Psoas muscle (tissue), 8 donors: ENCODE measurements at places on chromosomes 3 and 15. TPM values are rescaled to one million over a fixed set of nuclear protein-coding genes. Genes with fewer than 3 reads are reported as not detected.

EOMES gene
- total RNA-seq, result 0.07 TPM

LRRC2 gene
- 95.5 TPM for total RNA-seq

DNAJA4 gene
- 128 TPM for total RNA-seq

UROC1 gene
- 0.13 TPM for total RNA-seq

DZIP1L gene
- 1.0 TPM for total RNA-seq

DNA sequence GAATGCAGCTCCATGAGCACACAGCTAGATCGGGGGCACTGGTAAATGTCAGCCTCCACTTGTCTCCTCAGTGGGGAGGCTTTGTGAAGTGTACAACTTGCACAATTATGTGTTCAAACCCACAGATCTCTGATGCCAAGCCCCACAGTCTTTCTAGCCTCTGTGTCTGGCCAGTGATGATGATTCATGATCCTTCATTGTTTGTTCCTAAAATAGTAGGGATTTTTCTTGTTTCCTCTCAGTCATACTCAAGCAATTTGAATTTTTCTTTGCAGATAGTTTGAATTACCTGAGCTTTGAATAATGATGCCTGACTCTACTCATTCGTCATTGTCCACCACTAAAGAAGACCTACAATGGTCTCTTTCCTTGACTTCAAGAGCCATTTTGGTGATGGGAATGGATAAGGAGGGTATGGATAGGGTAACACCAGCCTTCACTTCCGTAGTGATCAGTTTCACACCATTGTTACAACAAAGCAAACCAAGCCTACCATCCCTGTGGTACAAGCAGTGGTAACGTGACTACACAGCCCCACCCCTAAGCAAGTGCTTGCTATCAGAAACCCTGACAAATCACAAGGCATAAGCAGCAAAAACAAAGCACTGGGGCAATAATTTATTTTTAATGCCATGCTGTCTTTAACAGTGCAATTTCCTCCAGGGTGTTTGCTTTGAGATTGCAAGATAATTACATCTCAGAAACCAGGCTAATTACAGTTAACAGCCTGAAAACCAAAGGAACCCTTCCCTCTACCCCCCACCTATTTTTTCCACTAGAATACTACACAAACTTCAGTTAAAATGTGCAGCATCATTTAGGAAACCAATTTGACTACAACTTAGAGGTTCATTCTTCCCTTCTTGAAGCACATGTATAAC is 114.1 kb upstream of the PPP2R3A start:
- DNase-seq, result no peak
- H3K27ac ChIP-seq, result no peak overlapping the region
- no peaks in the 10 kb centered on the region for H3K4me1 ChIP-seq

DNA sequence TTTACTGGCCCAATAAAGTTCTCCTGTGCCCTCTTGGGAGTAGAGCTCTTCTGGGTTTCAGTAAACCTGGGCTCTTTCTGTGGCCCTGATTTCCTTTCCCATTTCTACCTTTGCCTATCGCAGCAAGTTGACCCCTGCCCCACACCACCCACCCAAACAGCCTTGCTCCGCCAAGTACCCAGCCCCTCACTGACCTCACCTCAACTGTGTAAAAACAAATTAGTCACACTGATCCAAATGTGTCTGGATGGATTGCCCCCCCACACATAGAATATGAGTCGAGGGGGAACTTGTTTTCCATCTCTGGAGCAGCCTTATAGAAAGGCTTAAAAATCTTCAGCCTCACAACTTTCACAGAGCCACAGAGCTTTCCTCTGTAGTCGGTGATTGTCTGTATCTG is 28.6 kb upstream of the VEPH1 start:
- H3K36me3 ChIP-seq, result no peaks in the 10 kb centered on the region
- H3K27ac ChIP-seq, result no peak overlapping the region
- no peaks in the 10 kb centered on the region for H3K4me1 ChIP-seq
- no peaks in the 10 kb centered on the region for H3K27me3 ChIP-seq
- no peak for DNase-seq
- H3K4me3 ChIP-seq, result no peak overlapping the region

DNA sequence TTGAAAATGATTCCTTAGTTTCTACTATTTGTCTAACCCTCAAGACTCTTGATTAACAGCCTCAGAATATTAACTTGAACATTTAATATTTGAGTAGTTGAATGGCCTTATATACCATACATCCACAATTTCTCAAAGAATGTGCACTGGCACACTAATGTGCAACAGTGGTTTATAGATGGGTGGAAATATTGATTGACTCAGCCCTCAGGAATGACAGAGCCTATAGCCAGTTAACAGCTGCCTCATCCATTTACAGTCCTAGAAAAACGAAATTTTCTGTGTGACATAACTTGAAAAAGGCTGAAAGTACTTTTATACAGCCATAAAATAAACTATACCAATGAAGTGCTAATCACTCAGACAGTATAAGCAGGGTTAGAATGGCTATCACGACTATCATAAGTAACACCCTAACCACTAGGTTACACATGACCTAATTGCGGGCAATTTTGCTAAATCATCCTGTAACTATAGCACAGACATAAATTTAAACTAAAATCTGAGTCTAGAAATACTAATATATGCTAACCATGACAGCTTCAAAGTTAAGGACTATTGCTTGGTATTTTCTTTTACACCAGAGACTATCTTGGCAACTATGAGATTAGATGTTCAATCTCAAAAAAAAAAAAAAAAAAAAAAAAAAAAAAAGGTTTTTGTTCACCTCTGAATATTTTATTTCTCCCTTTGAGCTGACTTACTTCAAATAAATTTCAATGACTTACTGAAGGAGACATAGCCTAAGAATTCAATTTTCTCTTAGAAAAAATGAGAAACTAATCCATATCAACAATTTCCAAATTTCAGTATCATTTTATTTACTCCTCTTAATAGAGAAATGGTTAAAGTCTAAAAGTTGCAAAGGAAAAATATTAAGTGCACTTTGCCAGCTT is 9.3 kb downstream of the SECISBP2L start:
- H3K27ac ChIP-seq, result no peak overlapping the region
- no peaks in the 10 kb centered on the region for H3K27me3 ChIP-seq
- H3K4me3 ChIP-seq, result no peak overlapping the region

DNA sequence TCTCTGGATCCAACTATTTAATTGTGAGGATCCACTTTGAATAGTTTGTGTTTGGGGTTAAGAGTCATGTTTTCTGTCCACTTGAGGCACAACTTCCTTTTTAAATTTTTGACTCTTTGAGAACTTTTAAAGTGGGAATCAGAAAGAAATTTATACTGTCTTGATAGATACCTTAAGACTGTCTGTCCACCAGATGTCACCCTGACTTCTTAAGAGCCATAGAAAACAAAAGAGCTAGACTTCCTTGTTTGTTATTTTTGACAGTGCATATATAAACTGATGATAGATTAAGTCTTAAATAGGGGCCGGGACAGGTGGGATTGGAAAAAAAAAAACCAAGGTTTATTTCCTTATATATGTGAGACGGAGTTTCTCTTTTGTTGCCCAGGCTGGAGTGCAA is 52.1 kb upstream of the WDR72 start:
- H3K4me3 ChIP-seq, result no peak overlapping the region
- no peaks in the 10 kb centered on the region for H3K36me3 ChIP-seq
- no peaks in the 10 kb centered on the region for H3K4me1 ChIP-seq
- no peak overlapping the region for H3K27ac ChIP-seq
- no peak for DNase-seq

GRCh38 chr15:71103102-71103676 is 12.1 kb upstream of the THSD4 start:
- no peaks in the 10 kb centered on the region for H3K36me3 ChIP-seq
- H3K4me1 ChIP-seq, result no peaks in the 10 kb centered on the region
- H3K27ac ChIP-seq, result no peak overlapping the region
- no peaks in the 10 kb centered on the region for H3K27me3 ChIP-seq

- no peaks in the 10 kb centered on the region for H3K4me1 ChIP-seq
- no peak overlapping the region for H3K4me3 ChIP-seq
- H3K36me3 ChIP-seq, result no peaks in the 10 kb centered on the region
- no peaks in the 10 kb centered on the region for H3K27me3 ChIP-seq
- H3K27ac ChIP-seq, result no peak overlapping the region
These were observed 109.7 kb downstream of the MYLK start for GRCh38 chr3:123774474-123774873.

- no peaks in the 10 kb centered on the region for H3K27me3 ChIP-seq
- H3K4me3 ChIP-seq, result no peak overlapping the region
- no peak for DNase-seq
- no peaks in the 10 kb centered on the region for H3K4me1 ChIP-seq
These were observed 36.5 kb downstream of the DZIP1L start for GRCh38 chr3:138078901-138079344.

DNA sequence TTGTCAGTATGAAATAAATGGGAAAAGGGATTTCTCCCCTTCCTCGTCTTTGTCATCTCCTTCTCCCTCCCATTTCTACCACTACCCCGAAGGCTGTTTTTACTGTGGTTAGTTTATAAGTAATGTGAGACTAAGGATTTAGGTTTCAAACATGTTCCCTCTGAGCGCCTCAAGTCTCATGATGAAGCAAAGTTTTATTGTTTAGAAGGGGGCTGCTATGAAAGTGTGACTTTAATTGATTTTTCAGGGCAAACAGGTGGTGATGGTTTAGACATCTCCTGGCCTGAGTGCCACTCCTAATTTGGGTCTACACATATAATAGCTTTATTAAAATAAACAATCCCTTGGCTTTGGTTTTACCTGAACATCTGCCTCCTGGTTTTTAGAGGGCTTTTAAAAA is 185.5 kb downstream of the MCTP2 start:
- H3K27ac ChIP-seq, result no peak overlapping the region
- DNase-seq, result no peak
- peaks cover 8% of the 10 kb centered on the region for H3K27me3 ChIP-seq
- no peaks in the 10 kb centered on the region for H3K4me1 ChIP-seq
- H3K4me3 ChIP-seq, result no peak overlapping the region
- H3K36me3 ChIP-seq, result no peaks in the 10 kb centered on the region

DNA sequence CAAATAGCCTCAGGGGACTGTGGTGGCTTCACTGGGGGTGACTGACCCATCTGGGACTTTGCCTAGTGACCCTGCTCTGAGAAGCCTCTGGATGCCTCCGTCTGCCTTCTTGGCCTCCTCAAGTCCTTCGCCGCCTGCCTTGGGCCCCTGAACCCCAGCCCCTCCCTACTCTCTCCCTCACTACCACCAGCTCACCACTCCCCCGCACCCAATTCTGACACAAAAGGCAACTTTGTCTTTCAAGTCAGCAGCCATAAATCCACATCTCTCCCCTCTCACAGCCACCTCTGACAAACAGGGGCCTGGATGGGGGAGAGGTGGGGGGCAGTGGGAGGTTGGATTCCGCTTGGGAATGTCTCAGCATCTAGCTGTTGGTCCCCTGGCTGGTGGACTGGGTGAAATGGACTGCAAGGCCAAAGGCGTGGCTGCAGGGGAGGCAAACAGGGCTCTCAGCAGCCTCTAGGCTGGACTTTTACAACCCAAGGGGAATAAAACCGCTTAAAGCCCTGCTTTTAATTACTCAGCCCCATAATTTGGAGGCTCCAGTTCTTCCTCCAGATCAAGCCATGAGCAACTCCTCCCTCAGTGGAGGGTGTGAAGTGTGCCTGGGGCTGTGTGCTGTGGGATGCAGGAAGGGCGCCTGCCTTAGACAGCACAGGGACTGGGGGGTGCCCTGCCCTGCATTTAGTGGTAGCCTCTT is 33.4 kb downstream of the IGDCC3 start:
- H3K4me3 ChIP-seq, result no peak overlapping the region
- DNase-seq, result no peak
- H3K27me3 ChIP-seq, result no peaks in the 10 kb centered on the region

DNA sequence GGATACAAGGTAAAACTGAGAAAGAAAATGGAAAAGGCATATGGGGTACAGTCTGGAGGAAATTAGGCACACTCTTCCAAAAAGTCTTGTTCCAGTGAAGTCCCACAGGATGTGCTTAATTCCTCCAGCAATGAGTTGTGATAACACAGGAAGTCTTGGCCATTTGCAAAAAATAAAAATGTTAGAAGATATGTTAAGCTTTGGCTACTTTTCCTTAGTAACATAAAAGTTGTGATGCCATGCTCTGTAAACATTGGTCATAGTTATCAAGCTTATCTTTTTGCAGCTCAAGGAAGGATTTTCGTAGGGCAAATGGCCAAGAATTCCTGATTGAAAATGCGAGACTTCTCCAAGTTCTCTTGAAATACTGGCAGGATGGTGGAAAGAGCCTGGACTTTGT is 26.4 kb downstream of the LNP1 start:
- no peaks in the 10 kb centered on the region for H3K27me3 ChIP-seq
- H3K27ac ChIP-seq, result no peak overlapping the region
- no peak overlapping the region for H3K4me3 ChIP-seq

- no peaks in the 10 kb centered on the region for H3K4me1 ChIP-seq
- no peak for DNase-seq
- no peaks in the 10 kb centered on the region for H3K27me3 ChIP-seq
- no peak overlapping the region for H3K27ac ChIP-seq
- H3K36me3 ChIP-seq, result no peaks in the 10 kb centered on the region
These were observed 123.4 kb downstream of the SEC22A start for GRCh38 chr3:123324880-123325765.

DNA sequence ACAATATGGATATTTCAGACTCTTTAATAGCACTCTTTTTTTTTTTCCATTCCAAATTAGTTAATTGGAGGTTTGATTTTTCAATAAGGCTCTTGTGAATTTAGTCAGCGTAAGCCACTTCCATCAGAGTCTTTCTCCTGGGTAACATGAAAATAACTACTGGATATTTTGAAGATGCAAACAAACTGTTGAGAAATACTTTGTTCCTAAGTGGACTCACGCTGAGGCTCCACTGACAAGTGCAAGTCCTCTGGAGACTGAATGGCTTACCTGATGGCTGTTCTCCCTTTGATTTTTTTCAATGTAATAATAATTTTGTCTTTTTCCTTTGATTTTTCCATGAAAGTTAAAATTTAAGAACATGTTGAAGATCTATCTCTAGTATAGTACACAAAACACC is 26.0 kb upstream of the TM4SF1 start:
- H3K27me3 ChIP-seq, result no peaks in the 10 kb centered on the region
- H3K4me3 ChIP-seq, result no peak overlapping the region
- no peak for DNase-seq
- no peaks in the 10 kb centered on the region for H3K4me1 ChIP-seq

- no peaks in the 10 kb centered on the region for H3K36me3 ChIP-seq
- H3K27me3 ChIP-seq, result no peaks in the 10 kb centered on the region
These were observed 49.3 kb downstream of the TMEM212 start for GRCh38 chr3:171892457-171892856.
